Smooth muscle cell of the brain vasculature (primary cell): ENCODE measurements at places on chromosomes 13 and 19.

DNA sequence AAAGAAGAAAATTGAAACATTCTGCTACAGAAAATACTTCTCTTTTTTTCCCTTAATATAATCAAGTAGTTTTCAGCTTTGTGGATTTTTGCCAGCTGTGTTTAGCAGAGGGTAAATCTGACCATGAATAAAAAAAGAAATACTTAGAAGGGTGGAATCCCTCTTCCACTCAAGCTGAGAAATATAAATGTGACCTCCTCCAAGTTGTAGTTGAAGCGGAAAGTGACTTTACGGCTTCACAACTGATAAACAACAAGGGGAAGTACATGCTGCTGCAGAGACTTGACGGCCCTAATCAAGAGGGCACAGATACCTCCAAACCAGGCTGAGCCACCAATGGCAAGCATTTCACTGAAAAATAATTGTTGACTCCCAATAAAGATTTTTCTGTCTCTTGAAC, 785.0 kb downstream of the SLITRK5 start:
- DNase-seq = no peak

GRCh38 chr13:44276061-44276460, 97.6 kb upstream of the SERP2 start:
- no peak for DNase-seq

- DNase-seq = no peak
Measured at GRCh38 chr19:13841086-13841961, 35.6 kb upstream of the NANOS3 start.

DNA sequence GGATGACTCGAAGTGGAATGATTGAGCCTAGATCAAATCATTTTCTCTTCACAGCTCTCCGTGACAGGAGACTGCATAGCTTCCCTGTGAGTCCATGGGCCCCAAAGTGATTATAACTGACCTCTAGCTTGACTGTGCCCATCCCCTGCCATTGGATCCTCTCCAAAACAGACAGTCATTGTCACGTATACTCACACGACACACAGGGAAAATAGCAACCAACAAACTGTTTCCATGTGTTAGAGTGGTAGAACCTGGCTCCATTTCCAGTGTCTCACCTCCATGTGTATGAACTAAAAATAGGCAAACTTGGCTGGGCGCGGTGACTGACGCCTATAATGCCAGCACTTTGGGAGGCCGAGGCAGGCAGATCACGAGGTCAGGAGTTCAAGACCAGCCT, 48.8 kb upstream of the NPAS1 start:
- no peak for DNase-seq

DNA sequence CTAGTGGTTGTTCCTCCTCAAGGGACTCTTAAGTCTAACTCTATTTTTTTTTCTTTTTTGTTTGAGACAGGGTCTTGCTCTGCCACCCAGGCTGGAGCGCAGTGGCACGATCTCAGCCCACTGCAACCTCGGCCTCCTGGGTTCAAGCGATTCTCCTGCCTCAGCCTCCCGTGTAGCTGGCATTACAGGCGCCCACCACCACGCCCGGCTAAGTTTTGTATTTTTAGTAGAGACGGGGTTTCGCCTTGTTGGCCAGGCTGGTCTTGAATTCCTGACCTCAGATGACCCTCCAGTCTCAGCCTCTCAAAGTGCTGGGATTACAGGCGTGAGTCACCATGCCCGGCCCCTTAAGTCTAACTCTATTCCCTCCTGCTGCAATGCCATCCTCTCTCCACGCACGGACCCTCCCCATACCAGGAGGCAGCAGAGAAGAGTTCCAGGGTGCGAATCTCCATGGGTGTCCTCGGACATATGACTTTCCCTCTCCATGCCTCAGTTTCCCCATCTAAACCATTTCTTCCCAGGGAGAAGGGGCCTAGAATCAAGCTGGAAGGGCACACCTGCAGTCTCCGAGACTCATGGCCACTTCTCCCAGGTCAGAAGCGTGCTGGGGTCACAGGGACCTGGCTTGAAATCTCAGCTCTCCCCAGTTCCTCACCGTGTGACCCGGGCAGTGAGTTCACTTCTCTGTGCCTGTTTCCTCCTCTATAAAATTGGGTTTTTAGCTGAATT, 6.0 kb upstream of the BCL3 start:
- no peak for DNase-seq

GRCh38 chr19:45676851-45677263, 8.8 kb downstream of the GIPR start:
- DNase-seq = no peak

GRCh38 chr19:21835429-21835809, 563 bp downstream of the ZNF43 start:
- DNase-seq = no peak

DNA sequence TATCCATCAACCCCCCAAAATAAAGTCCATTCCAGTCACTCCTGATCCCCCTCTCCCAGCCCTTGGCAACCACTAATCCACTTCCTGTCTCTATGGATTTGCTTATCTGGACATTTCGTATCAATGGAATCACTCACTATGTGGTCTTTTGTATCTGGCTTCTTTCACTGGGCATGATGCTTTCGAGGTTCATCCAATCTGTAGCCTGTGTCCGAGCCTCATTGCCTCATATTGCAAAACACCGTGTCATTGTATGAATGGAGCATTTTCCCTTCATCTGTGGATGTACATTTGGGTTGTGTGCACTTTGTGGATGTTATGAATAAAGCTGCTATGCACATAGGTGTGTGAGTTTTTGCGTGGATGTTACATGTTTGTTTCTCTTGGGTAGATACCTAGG, 1.4 kb upstream of the FZR1 start:
- DNase-seq = no peak

DNA sequence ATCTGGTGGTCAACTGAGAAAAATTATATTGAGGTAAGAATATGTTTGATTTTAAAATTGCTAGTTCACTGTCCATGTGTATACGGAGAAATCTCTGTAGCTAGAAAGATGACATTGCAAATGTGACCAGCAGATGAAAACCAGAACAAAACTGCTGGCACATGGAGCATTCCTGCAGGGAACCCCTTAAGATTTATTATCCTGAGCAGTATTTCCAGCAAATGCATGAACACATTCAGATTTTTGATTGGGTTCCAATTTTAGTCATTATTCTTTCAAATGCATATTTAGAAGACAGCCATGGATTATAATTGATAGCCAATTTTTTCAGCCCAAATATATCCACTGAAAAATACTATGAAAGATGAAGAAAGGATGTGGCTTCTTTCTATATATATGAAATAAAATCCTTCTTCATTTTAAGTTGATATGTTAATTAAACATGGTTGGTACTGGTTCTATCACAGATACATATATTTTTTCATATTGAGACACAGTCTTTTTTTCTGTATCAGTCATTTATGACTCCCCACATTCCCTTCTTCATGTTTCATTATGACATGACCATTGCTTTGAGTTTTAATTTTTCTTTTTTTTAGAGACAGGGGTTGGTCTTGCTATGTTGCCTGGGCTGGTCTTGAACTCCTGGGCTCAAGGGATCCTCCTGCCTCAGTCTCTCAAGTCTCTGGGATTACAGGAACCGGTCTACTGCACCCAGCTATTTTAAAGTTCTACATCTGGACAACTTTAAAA, 376.5 kb downstream of the KLF12 start:
- no peak for DNase-seq

DNA sequence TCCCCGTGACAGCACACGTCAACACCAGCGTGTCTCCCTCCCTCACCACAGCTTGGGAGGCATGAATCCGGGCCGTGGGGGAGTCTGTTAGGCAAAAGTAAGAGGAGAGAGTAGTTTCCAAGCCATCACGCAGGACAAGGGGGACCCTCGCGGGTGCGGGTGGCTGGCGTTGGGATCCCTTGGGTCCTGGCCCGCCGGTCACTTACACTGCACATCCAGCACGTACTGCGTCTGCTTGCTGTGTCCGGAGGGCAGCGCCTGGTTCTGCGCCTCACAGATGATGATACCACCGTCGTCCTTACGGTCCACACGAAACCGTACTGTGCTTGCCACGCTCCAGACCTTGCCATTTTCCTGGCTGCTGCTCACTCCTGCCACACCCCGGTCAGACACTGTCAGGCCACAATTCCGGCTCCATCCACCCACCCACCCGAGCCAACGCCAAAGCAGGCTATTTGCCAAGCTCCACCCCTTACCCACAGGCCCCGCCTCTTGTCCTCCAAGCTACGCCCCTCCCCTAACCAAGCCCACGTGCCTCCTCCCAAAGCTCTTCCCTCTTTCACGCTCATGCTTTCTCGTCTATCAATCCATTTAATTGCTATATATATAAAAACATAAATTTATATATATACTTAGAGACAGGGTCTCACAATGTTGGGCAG, 6.6 kb upstream of the ZNF428 start:
- no peak for DNase-seq
